ENCODE measurements at places on chromosomes 2 and 18.

GRCh38 chr2:174518395-174518794 lies 31.6 kb upstream of the GPR155 start:
- no peak for DNase-seq

- DNase-seq: no peak
These were observed 155.0 kb downstream of the SETBP1 start for GRCh38 chr18:44835703-44836102.

DNA sequence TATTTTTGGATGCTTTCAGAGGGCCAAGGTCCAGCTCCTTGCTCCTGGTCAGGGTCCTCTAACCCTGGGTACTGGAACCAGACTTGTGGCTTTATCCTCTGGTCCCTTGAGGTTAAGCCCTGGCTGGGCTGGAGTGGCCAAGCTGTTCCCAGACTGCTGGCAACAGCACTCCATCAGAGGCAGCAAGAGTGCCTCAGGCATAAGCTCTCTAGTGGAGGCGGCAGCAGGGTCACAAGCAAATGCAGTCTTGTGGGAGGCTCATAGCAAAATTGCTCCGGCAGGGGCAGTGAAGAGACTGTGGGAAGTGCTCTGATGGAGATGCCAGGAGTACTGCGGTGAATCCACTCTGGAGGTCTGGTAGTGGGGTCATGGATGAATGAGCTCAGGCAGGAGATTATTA lies 128.9 kb upstream of the OTOS start:
- DNase-seq: no peak

DNA sequence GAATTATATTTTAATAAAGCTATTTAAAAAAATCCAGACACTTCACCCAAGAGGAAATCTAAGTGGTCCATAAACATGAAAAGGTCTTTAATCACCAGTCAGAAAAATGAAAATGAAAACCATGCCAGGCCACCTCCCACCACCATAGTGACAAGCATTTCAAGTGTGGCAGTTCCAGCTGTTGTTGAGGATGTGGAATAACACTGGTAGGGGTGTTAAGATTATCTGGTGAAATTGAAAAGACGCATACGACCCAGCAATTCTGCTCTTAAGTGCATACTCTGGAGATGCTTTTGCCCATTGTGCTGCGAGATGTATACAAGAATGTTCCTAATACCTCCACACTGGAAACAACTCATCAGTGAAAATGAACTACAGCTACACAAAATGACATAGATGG lies 82.2 kb downstream of the MSH2 start:
- no peak for DNase-seq

DNA sequence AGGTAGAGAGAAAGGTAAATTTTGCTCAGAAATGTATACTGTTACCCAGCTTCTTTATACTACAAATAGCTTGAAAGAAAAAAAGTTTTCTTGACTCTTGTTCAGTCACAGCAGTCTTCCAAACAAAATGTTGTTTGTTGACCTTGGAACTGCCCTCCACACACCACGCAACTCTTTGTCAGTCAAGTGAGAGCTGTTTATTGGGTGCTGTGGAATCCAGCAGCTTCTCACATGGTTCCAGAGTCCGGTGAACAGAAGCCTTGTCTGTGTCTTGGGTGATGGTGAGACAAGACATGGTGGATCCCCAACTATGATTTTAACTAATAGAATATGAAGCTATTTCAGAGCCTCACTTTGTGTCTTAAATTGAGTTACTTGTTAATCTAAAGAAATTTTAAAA lies 112.5 kb downstream of the MAP2 start:
- DNase-seq: no peak

DNA sequence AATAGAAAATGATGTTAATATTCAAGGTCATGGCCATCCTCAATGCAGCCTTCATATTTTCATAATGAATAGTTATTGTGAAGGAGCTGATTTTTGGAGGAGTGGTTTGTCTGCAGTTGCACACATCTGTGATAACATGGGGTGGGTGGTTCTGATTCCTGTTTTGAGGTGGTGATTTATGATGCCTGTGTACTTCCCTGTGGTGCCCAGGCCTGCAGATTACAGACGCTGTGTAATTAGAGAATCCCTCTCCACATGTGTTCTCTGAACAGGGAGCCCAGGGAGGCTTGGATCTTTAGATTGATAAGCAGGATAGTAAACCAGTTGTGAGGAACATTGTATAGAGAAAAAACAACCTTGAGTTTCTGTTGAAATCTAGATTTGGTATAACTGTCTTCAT lies 117.5 kb downstream of the AGAP1 start:
- no peak for DNase-seq

DNA sequence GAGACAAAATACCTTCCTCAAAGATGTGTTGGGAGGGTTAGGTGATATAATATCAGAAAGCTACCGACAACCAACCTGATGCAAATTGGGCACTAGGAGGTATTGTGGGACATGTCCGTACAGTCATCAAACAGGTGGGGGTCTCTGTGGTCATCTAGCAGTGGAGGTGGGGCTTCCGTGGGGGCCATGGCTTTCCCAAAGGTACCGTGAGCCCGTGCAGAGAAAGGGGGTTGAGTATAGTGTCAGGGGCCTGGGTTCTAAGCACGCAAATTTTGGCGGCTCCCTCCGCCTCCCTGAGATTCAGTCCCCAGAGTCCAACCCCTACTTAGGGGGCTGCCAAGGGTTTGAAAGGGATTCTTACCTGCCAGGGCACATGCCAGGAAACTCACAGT lies 32.6 kb downstream of the HJURP start:
- no peak for DNase-seq

GRCh38 chr18:51622702-51623101 lies 425.2 kb upstream of the MEX3C start:
- DNase-seq: no peak

GRCh38 chr2:67054728-67055127 lies 342.4 kb upstream of the ETAA1 start:
- DNase-seq: no peak

GRCh38 chr18:75048776-75049454 lies 160.0 kb downstream of the PTGR3 start:
- no peak for DNase-seq

DNA sequence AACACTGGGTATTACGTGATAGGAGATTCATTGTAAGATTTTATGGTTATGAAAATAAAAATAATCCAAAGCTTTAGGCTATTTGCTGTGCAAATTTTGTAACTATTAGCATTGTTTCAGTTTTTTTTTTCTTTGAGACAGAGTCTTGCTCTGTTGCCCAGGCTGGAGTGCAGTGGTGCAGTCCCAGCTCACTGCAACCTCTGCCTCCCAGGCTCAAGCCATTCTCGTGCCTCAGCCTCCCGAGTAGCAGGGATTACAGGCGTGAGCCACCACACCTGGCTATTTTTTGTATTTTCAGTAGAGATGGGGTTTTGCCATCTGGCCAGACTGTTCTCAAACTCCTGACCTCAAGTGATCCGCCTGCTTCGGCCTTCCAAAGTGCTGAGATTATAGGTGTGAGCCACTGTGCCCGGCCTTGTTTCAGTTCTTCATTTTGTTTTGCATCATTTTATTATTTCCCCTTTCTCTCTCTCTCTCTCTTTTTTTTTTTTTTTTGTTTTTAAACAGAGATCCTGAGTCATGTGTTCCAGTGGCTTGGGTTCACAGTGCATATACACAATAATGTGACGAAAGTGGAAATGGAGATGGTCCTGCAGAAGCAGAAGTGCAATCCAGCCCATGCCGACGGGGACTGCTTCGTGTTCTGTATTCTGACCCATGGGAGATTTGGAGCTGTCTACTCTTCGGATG lies 25.8 kb downstream of the CASP10 start:
- DNase-seq: no peak

GRCh38 chr2:11750422-11750821 lies 4.0 kb downstream of the LPIN1 start:
- DNase-seq: no peak

DNA sequence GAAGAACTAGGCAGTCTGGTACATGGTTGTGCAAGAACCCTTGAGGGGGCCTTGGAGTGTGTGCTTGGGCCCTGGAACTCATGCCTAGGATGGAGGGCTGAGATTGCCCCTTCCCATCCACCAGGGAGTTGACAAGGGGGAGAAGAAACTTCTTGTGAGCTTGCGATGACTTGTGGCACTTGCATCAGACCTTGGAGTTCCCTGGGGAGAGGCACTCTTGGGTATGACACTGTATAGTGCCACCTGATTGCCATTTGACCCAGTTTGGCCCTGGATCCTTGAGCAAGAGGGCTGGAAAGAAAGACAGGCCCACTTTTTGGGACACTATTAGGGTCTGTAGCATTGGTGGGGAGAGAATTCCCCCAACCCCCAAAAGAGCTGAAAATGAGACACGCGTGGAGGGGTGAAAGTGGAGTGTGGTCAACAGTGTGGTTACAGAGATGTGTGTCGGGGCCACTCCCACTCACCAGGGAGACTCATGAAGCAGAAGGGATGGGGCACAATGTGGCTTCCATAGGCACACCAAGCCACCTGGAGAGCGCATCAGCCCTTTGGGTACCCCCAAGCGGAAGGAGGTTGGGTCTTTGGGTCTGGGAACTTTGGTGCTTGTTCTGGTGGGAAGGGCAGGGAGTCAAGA lies 101.3 kb downstream of the MSH2 start:
- DNase-seq: no peak

- no peak for DNase-seq
These were observed 76.6 kb upstream of the GRB14 start for GRCh38 chr2:164697688-164698461.

DNA sequence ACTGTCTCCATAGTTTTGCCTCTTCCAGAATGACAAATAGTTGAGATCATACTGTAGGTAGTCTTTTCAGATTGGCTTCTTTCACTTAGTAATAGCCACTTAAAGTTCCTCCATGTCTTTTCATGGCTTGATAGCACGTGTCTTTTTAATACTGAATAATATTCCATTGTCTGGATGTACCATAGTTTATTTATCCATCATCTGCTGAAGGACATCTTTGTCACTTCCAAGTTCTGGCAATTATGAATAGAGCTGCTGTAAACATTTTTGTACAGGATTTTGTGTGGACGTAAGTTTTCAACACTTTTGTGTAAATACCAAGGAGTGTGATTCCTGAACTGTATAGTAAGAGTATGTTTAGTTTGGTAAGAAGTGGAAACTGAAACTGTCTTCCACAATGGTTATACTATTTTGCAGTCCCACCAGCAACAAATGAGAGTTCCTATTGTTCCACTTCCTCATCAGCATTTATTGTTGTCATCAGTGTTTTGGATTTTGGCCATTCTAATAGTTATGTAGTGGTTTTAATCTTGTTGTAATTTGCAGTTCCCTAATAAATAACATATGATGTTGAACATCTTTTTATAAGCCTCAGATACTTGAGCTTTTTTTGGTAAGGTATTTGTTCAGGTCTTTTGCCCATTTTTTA lies 18.9 kb downstream of the LTBP1 start:
- no peak for DNase-seq

GRCh38 chr18:49510393-49511115 lies 23.5 kb upstream of the C18orf32 start:
- peak; percentile 45 for DNase-seq

DNA sequence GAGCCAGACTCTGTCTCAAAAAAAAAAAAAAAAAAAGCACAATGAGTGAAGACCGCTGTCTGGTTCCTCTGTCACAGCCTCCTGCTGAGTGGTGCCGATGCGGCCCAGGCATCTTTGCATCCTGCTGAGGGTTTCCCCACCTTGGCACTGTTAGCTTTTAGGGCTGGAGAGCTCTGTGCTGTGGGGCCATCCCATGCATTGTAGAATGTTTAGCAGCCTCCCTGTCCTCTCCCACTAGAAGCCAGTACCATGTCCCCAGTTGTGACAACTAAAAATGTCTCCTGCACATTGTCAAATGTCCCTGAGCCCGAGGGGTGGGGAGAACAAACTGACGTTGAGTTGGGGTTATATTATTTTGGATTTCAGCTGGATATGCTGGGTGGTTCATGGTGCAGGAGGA lies 7.9 kb upstream of the COLEC11 start:
- no peak for DNase-seq

DNA sequence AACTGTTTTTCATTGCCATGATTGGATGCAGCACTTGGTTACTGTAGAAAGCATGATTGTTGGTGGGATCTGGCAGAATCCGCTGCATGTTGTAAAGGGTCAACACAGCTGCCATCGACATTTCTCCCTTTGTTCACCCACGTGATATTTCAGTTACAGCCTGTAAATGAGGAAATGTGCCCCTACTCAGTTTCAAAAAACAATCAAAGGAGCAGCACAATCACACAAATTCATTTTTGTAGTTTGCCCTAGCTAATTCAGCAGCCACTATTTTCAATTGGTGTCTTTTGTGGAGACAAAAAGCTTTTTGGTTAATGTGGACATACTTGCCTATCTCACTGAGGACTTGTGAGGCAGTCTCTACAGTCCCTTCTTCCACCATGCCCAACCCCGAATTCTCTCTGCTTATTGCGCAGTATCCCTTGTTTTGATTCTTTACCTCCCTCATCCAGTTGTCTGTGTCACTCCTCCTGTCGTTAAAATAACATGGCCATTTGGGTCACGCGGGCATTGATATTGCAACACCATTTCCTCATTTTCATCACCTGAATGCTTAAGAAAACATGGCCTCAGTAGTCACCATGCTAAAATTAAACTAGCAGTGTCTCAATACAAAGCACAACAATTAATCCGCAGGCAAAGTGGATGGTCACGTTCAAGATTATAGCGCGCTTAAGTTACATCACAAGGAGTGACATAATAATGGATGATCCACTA lies 6.4 kb upstream of the PROC start:
- DNase-seq: no peak

- no peak for DNase-seq
These were observed 1290.7 kb downstream of the SUCLG1 start for GRCh38 chr2:83168377-83168776.

GRCh38 chr2:71613403-71613952 lies 160.1 kb downstream of the DYSF start:
- DNase-seq: no peak

GRCh38 chr2:217363470-217363869 lies 503.6 kb upstream of the TNP1 start:
- DNase-seq: no peak

DNA sequence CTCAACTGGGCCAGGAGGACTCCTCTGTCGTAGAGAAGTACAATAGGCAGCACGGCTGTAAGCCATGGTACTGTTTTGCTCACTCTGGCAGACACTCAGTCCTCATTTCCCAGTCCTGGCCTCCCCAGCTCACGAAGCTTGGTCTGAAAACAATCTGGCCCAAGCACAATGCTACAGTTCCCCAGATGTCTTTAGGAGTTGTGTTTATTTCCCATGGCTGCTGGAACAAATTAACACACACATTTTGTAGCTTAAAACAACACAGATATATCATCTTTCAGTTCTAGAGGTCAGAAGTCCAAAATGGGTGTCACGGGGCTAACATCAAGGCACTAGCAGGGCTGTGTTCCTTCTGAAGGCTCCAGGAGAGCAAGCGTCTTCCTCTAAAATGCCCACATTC lies 13.0 kb downstream of the FABP1 start:
- no peak for DNase-seq

GRCh38 chr2:166413255-166413654 lies 37.5 kb upstream of the SCN9A start:
- no peak for DNase-seq

GRCh38 chr18:5543036-5543680 lies 639 bp downstream of the EPB41L3 start:
- no peak for DNase-seq

- DNase-seq: no peak
These were observed 50.0 kb downstream of the HDLBP start for GRCh38 chr2:241265506-241265905.

Measured in NCI-H1930 (cell line).